ENCODE measurements at places on chromosomes 7 and 10.

DNA sequence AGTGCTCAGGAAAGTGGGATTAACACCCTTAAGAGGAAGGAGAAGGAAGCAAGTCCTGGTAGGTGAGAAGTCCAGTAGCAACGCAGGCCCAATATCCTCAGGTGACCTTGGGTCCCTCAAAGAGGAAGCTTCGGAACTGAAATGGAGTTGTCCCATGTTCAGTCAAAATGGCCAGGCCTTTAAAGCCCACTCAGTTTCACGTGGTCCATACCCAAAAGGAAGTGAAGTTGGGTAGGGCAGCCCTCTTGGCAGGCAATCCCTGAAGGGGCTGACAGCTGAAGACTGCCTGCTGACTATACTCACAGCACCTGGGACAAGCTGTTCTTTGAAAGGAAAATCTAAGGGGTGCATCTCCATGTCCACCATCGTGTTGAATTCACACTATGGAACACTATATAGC, 3.0 kb downstream of the GSAP start:
- DNase-seq = no peak

DNA sequence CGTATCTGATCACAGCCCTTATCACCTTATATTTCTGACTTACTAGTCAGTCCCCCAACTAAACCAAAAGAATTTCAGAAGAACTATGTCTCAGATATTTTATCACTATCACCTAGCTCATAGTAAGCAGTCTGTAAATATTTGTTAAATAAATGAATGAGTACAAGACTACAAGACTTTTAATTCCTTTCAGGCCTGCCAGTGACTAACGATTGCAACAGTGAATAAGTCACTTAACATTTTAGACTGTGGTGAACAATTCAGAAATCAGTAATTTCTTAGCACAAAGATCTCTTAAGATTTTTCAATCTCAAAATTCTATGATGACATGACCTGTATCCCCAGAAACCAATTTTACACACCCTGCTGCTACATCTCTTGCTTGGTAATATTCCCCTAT, 162.2 kb downstream of the IMMP2L start:
- DNase-seq = no peak

GRCh38 chr7:139720705-139721231, 57.0 kb downstream of the HIPK2 start:
- DNase-seq = no peak

- no peak for DNase-seq
These were observed 9.3 kb upstream of the CLEC5A start for GRCh38 chr7:141956084-141956483.

DNA sequence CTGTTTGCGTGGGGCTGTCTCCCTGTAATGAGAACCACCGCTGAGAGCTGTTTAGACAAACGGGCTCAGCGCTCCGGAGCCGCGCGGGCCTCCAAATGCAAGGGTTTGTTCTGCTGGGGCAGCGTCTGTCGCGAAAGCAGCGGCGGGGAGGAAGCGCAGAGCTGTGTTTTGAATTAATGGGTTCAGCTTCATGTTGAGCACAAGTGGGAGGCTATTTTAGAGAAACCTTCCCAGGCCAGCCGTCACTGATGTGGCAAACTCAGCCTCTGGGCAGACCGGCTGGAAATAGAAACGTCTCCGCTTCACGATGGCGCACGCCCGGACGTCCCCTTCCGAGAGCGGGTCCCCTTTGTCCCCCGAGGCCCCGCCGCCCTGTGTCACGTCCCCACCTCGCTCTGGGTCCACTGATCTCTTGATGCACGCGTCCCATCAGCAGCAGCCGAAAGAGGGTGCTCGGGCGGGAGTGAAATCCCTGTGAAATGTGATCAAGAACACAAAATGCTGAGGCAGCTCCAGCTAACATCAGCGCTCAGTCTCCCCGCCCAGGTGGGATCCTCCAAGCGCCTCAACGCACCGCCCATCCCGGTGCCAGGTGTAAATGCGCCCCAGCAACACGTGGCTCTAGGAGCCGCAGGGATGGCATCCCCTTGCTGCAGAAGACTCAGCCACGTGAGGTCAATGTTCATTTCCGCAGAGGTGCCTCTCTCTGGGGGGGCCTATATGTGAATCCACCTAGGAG, 44.9 kb downstream of the BAMBI start:
- DNase-seq = no peak

DNA sequence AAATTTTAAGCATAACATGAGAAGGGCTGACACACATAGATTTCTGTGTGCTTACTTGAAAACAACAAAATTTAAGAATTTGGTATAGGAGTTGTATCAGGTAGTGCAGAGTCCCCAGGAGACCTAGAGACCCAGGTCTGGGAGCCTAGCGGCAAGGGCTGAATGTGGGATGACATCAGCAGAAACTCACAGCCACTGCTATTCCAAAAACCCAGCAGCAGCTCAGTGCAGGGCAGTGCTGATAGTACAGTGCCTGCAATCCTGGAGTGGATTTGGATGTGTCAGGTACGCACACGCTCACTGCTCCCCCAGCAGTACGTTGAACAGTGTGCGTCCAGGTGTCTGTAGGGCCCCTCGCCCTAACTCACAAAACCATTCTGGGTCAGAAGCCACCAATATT, 87.1 kb downstream of the EGFR start:
- DNase-seq = no peak

- DNase-seq = no peak
These were observed 33.3 kb downstream of the OR13A1 start for GRCh38 chr10:45282061-45282460.

- DNase-seq = no peak
These were observed 253.7 kb upstream of the SORCS1 start for GRCh38 chr10:107418085-107418806.

GRCh38 chr10:34297541-34298345, 517.4 kb downstream of the PARD3 start:
- no peak for DNase-seq

- no peak for DNase-seq
These were observed 14.4 kb upstream of the PTPRN2 start for GRCh38 chr7:158602041-158602440.

- no peak for DNase-seq
These were observed 102.3 kb downstream of the CCDC7 start for GRCh38 chr10:32548208-32548607.

GRCh38 chr10:13672548-13672947, 85.8 kb downstream of the PRPF18 start:
- DNase-seq = no peak
